ENCODE measurements at places on chromosomes 3 and 15.

GRCh38 chr3:179768080-179768479 is 115.2 kb downstream of the USP13 start:
- H3K36me3 ChIP-seq: peaks cover 74% of the 10 kb centered on the region
- H3K27me3 ChIP-seq: no peaks in the 10 kb centered on the region
- no peak overlapping the region for H3K4me3 ChIP-seq
- no peak overlapping the region for H3K27ac ChIP-seq
- DNase-seq: no peak

- H3K4me1 ChIP-seq: no peaks in the 10 kb centered on the region
- no peak overlapping the region for H3K4me3 ChIP-seq
- no peaks in the 10 kb centered on the region for H3K27me3 ChIP-seq
- no peak overlapping the region for H3K27ac ChIP-seq
These were observed 19.1 kb upstream of the FSIP1 start for GRCh38 chr15:39801641-39802309.

- H3K27ac ChIP-seq: peak overlapping the region; percentile 99
- H3K4me3 ChIP-seq: peak overlapping the region; percentile 74
- no peak for DNase-seq
- no peaks in the 10 kb centered on the region for H3K27me3 ChIP-seq
- peaks cover 13% of the 10 kb centered on the region for H3K36me3 ChIP-seq
- H3K4me1 ChIP-seq: peaks cover 95% of the 10 kb centered on the region
These were observed 3.5 kb downstream of the FEM1B start for GRCh38 chr15:68281008-68281407.

- H3K4me1 ChIP-seq: peaks cover 59% of the 10 kb centered on the region
- H3K27me3 ChIP-seq: no peaks in the 10 kb centered on the region
- no peak for DNase-seq
- H3K27ac ChIP-seq: peak overlapping the region; percentile 50
These were observed 38.9 kb downstream of the RYK start for GRCh38 chr3:134211797-134212196.

DNA sequence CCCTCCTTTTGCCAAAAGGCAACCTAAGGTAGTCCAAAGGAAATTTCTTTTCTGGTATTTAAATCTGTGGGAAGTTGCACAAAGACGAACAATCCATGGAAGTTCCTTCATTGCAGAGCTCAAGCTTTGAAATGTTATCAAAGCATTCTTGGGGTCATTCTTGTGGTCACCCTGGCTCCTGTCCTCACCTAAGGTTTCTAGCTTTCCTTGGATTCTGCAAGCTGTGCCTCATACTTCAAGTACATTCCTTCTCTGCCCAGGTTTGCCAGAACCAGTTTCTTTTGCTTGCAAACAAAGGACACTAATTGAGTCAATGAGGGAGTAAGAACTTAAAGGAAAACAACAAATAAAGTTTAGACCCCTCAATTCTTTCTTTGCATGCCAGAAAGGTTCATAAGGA is 329.8 kb upstream of the PDZRN3 start:
- H3K27me3 ChIP-seq: no peaks in the 10 kb centered on the region
- no peaks in the 10 kb centered on the region for H3K4me1 ChIP-seq
- no peak overlapping the region for H3K4me3 ChIP-seq
- H3K27ac ChIP-seq: no peak overlapping the region
- H3K36me3 ChIP-seq: no peaks in the 10 kb centered on the region

GRCh38 chr3:184506561-184506991 is 55.0 kb upstream of the EPHB3 start:
- H3K27me3 ChIP-seq: peaks cover 88% of the 10 kb centered on the region
- H3K27ac ChIP-seq: no peak overlapping the region
- no peaks in the 10 kb centered on the region for H3K4me1 ChIP-seq
- DNase-seq: no peak
- no peak overlapping the region for H3K4me3 ChIP-seq
- H3K36me3 ChIP-seq: no peaks in the 10 kb centered on the region

DNA sequence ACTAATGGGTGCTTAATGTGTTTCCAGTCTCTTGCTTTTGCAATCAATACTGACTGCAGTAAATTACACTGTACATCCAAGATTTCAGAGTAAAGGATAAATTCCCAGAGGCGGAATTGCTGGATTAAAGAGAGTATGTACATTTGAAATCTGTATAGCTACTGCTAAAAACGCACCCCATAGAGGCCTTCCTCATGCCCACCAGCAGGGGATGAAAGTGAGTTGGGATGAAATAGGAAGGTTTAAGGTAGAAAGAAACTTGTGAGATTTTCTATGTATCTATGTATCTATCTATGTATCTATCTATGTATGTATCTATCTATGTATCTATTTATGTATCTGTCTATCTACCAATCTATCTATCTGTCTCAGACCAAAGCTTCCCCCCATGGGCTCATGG is 28.4 kb downstream of the TMEM44 start:
- peaks cover 22% of the 10 kb centered on the region for H3K36me3 ChIP-seq
- no peaks in the 10 kb centered on the region for H3K27me3 ChIP-seq
- no peak for DNase-seq
- no peak overlapping the region for H3K27ac ChIP-seq

DNA sequence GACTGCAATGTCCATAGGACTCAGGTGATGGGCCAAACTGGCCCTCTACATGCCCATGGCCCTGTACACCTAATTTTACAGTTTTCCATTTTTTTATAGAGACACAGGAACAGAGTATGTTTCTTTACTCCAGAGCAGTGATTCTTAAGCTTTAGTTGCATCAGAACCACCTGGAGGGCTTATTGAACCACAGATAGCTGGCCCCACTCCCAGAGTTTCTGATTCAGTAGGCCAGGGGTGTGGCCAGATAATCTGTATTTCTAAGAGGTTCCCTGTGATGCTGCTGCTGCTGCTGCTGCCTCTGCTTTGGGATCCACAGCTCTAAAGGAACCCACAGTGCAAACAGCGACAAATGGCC is 5.1 kb downstream of the RBP1 start:
- H3K36me3 ChIP-seq: no peaks in the 10 kb centered on the region
- DNase-seq: no peak
- no peaks in the 10 kb centered on the region for H3K27me3 ChIP-seq
- H3K4me1 ChIP-seq: peaks cover 66% of the 10 kb centered on the region
- no peak overlapping the region for H3K4me3 ChIP-seq

GRCh38 chr3:161879470-161879869 is 382.9 kb downstream of the OTOL1 start:
- H3K36me3 ChIP-seq: no peaks in the 10 kb centered on the region
- DNase-seq: no peak
- no peaks in the 10 kb centered on the region for H3K4me1 ChIP-seq
- no peak overlapping the region for H3K27ac ChIP-seq
